Neural crest cell (in vitro differentiated cells): ENCODE measurements at places on chromosomes 13 and 19.

GRCh38 chr13:30020726-30021312, 170.4 kb upstream of the UBL3 start:
- DNase-seq = no peak

GRCh38 chr19:35118268-35119020, 2.8 kb downstream of the FXYD3 start:
- no peak for DNase-seq

- DNase-seq = no peak
Measured at GRCh38 chr13:39269411-39269810, 231.2 kb downstream of the NHLRC3 start.

DNA sequence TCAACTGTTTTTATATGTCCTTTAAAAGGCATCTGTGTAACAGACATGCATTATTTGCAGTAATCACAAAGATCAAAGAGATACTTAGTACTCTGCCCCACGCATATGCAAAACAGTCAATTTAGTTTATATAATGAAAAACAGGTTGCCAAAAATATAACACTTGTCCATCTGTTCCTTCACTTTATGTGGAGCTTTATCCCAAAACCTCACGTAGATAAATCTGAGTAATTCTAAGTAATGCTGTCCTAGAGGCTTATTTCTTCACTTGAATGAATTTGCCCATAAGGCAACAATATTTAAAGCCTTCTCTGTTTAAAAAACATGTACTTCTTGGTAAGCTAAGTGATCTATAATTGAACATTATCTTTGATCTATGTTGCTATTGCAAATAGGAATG, 20.3 kb upstream of the SLITRK6 start:
- no peak for DNase-seq

GRCh38 chr13:23551213-23552008, 18.8 kb upstream of the TNFRSF19 start:
- DNase-seq = no peak

DNA sequence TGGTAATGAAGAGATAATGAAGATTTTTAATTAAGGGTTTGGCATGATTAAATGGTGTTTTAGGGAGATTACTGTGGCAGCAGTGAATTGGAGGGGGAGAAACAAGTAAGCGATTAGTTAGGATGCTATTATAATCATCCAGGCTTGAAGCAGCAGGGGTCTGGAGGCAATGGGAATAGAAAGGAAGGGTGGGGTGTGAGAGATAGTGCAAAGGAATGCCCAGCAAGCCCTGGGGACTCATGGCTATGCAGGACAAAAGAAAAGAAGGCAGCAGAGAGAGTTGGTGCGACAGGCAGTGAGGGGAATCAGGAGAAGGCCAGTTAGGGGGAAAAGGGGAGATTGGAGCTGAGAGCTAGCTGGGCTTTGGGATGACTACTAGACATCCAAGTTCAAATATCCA, 34.5 kb downstream of the SOX21 start:
- DNase-seq = no peak

DNA sequence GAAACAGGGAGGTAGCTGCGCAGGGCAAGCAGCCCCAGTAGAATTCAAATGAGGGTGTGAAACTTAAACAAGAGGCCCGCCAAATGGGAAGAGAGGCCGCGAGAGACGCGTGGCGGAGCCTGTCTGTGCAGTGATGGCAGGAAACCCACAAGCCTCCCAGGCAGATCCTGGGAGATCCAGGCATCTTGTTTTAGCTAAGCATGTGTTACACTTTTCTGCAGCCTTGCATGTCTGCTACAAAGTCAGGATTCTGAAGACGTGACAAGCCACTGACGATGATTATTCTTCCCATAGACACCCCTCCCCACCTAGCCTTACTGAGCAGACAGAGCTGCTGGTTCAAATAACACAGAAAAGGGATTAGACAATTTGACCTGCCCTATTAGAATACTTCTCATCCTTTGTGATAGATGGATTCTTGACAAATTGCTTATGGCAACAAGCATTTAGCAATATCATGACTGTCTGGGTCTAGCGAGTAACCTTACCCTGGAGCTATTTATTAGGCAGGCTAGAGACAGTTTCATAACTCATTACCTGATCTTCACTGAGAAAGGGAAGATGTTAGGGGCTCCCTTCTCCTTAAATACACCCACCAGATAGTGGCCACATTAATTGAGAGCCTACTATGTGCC, 185.2 kb upstream of the IRS2 start:
- DNase-seq = no peak

- DNase-seq = no peak
Measured at GRCh38 chr13:102170305-102170704, 231.5 kb downstream of the FGF14 start.
